ENCODE measurements at places on chromosomes 13 and 19. TPM values are rescaled to one million over a fixed set of nuclear protein-coding genes. Genes with fewer than 3 reads are reported as not detected.
A peak's percentile ranks its signal among the peaks of the same experiment; 100 is the strongest.

DNA sequence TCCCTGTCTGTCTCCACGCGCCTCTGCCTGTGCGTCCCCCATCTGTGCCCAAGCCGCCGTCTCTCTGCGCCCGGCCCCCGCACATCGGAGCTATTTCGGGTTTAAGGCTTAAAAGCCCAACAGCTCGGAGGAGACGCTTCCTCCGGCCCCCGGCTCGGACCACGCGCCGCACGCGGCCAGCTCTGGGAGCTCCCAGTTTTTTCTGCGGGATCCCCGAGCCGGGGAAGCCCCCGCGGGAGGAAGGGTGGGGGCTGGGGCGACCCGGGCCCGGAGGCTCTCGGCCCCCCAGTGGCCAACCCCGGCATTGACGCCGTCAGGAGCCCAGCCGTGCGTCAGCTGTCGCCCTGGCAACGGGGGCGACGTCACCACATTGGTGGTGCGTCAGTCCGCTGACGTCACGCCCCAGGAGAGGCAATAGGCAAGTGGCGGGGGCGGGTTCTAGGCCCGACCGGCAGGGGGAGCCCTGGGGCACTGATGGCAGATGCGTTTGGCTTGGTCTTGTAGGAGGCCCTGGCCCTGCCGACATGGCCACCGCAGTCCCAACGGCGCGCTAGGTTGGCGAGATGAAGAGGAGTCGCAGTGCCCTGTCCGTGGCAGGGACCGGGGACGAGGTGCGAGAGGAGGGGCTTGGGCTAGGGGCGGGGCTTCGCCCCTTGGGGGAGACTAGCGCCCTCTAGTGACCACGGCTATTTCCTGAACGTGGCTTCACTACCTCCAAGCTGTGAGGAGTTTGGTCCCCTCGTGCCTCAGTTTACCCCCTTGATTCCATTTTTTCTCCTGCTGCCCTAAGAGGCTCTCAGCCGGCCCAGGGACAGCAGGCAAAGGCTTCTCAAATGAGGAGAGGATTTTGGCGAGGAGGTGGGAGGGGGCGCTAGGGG is 3.7 kb upstream of the PDE4A start:
- H3K27me3 ChIP-seq, result peaks cover 44% of the 10 kb centered on the region
- H3K4me1 ChIP-seq, result peaks cover 76% of the 10 kb centered on the region
- H3K4me3 ChIP-seq, result peak overlapping the region; percentile 52
- no peaks in the 10 kb centered on the region for H3K36me3 ChIP-seq

ACP7 gene
- not detected for total RNA-seq

GRCh38 chr13:29453617-29454011 is 141.9 kb downstream of the SLC7A1 start:
- H3K4me3 ChIP-seq, result no peak overlapping the region
- DNase-seq, result no peak
- H3K36me3 ChIP-seq, result no peaks in the 10 kb centered on the region
- no peak overlapping the region for H3K27ac ChIP-seq
- H3K27me3 ChIP-seq, result no peaks in the 10 kb centered on the region
- H3K4me1 ChIP-seq, result no peaks in the 10 kb centered on the region

PEG3 gene
- total RNA-seq, result 0.06 TPM

- no peaks in the 10 kb centered on the region for H3K27me3 ChIP-seq
- H3K4me1 ChIP-seq, result peaks cover 47% of the 10 kb centered on the region
- H3K36me3 ChIP-seq, result peaks cover 17% of the 10 kb centered on the region
These were observed at the start of gene PPP1R12C for GRCh38 chr19:55116859-55117662. Gene PPP1R12C (minus strand): TSS chr19:55117637. CDS start chr19:55117543, 94 bp downstream.
